RPMI7951 (cell line): ENCODE measurements at places on chromosomes 13 and 19. TPM values are rescaled to one million over a fixed set of nuclear protein-coding genes. Genes with fewer than 3 reads are reported as not detected.
A peak's percentile ranks its signal among the peaks of the same experiment; 100 is the strongest.

DNA sequence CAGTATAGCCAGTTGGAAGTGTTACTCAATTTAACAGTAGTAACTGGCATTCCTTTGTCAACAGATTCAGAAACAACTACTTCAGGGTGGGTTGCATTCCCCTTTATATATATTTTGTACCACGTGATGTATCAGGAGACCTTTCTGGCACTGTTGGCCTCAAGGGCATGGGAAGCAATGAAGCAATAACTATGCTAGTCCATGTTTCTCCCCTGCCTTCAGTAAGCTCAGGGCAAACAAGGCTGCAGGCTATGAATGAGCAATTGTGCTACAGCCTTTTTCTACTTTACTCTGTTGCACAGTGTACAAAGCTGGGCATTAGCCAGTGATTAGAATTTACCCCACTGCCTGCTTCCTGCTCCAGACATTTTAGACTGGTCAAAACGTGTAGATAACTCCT, 348.8 kb downstream of the GPC5 start:
- DNase-seq: no peak

- DNase-seq: peak; percentile 62
These were observed 204.9 kb upstream of the KL start for GRCh38 chr13:32811297-32811800.

SBSN gene
- total RNA-seq: not detected in 2 replicates

DNA sequence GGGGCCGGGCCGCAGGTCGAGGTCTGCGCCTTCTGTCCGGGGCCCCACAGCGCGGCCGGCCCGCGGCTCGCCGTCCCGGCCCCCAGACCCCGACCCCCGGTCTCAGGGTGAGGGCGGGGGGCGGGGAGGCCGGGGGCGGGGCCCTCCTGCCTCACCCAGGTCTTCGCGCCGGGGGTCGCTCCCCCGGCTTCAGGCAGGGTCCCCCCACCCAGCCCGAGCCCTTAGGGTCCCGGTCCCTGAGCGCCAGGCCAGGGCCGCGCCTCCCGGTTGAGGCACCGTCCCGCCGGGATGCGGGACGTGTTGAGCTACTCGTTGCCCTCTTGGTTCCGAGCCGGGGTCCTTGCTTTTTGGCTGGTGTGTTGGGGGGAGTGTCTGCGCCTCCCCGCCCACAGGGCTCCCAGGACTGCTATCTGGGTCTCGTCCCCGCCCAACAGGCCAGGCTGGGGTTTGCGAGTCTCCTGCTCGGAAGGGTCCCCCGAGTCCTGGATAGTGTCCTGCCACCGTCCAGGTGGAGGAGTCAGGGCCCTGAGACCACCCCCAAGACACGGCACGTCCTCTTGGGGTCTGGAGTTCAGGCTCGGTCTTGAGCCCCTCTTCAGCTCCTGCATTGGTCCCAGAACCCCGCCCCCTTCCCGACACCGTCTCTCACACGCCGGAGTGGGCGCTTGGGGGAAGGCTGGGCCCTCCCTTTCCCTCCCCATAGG, 452 bp downstream of the PIAS4 start:
- DNase-seq: peak; percentile 32

GRCh38 chr13:35228536-35228935, 248.0 kb downstream of the MAB21L1 start:
- DNase-seq: no peak
